T-cell (primary cell): ENCODE measurements at places on chromosomes 13 and 19.

DNA sequence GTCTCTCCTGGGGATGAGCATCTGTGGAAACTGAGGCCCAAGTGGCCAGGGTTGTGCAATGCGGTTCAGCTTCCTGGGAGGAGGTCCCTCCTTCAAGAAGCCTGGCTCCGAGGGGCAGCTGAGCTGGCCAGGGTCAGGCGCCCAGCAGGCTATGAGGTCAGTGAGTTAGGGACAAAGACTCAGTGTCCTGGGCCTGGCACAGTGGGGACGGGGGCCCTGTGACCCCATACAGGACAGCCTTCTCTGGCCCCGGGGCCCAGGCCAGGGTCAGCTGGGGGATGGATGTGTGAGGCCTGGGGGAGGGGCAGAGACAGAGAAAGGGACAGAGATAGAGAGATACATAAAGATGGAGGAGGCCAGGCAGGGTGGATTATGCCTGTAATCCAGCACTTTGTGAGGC lies 3.0 kb upstream of the IL12RB1 start:
- no peak for DNase-seq

- DNase-seq = no peak
These were observed 483.2 kb downstream of the DIAPH3 start for GRCh38 chr13:59680429-59681024.

- no peak for DNase-seq
These were observed 451.3 kb downstream of the OXGR1 start for GRCh38 chr13:96542986-96543385.

DNA sequence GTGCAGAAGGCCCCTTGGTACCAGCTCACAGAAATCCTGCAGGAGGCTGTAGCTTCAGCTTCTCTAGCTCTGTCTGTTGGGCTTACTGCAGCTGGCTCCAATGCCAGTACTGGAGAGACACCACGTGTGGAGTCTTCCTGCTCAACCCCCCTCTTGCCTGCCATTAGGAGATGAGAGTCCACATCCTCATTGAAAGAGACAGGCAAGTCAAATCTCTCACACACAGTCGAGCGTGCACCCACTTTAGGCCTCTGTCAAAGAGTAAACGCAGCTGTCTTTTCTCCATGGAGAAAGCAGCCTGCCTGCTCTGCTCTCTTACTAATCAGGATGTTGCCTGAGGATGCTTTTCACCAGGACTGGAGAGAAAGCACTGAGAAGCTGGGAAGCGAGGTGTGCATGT lies 523.0 kb upstream of the NBEA start:
- DNase-seq = no peak

DNA sequence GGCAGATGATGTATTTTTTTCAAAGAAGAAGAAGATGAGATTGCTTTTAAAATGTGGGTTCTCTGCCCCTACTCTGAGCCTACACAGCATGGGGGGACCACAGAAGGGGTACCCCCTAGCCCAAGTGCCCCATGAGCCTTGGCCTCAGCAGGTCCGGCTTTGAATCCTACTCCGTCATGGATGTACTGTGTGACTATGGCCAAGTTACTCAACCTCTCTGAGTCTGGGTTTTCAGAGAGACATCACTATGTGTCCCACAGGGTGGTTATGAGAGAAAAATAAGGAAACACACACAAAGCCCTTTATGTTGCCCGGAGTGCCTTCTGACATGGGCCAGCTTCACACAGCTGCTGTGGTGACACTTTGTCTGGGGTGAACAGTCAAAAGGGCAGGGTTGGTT lies 92.0 kb downstream of the KCTD15 start:
- no peak for DNase-seq

DNA sequence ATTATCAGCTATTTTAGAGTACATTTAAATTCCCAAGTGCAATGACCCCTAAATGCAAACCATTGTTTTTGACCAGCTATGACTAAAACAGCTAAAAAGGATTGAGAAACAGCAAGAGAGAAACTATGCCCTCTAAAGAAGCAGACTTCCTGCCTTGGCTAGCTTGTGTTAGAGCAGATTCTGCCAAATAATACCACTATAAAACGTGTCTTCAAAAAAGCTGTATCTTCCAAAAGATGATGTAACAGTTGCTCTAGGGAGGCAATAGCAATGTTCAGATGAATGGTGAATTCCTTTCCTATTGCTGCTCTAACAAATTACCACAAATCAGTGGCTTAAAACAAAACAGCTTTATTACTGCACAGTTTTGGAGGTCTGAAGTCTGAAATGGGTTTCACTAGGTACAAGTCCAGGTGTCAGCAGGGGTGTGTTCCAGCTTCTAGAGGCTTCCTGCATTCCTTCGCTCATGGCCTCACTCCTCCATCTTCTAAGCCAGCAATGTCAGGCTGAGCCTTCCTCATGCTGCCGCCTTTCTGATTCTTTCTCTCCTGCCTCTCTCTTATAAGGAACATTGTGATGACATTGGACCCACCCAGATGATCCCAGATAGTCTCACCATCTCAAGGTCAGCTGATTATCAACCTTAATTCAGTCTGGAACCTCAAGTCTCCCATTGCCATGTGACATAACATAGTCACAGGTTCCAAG lies 84.5 kb downstream of the LRRC63 start:
- no peak for DNase-seq

DNA sequence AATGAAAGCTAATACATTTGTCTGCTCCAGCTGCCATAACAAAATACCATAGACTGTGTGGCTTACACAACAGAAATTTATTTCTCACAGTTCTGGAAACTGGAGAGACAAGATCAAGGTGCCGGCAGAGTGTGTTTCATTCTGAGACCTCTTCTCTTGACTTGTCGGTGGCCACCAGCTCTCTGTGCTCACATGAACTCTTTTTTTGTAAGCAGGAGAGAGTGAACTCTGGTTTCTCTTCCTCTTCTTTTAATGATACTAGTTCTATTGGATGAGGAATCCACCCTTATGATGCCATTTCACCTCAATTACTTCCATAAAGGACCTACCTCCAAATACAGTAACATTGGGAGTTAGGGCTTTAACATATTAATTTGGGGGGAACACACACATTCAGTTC lies 11.7 kb downstream of the KCTD12 start:
- DNase-seq = no peak

- DNase-seq = no peak
These were observed 80.3 kb upstream of the ARHGEF7 start for GRCh38 chr13:111034811-111035210.

DNA sequence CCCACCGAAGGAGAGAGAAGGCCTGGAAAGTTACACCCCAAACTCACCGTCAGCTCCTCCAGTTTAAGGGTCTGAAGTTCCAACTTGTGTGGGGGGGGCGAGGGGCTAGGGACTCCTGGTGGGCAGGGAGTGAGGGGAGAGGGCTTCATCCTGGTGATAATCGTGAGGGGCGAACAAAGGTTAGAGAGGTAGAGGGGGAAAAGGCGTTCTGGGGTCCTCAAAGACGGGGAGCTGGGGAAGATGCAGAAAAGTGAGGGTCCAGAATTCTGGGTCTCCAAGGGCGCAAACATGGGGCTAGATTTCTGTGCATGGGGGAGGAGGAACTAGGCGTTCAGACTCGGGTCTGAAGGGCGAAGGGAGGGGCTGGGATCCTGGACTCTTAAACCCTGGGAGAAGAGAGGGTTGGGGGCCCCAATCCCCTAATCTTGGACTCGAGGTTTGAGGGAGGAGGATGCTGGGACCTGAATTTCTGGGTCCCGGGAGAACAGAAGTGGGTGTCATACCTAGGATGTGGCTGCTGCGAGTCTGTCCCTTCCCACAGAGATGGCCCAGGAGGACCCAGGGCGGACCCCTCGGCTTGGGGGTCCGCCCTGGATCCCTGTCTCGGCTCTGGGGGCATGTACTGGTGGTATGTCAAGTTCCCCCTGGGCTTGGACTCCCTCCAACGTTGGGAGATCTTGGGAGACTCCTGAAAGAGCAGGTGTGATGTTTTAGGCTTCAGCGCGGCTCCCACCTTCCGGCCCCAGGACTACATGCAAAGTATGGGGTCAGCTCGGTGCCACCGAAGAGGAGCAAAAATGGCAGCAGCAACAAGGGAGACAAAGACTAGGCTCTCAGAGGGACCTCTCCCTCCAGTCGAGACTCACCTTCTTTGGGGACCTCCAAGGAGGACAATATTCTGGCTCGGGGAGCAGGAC lies 4.5 kb downstream of the MAMSTR start:
- no peak for DNase-seq

DNA sequence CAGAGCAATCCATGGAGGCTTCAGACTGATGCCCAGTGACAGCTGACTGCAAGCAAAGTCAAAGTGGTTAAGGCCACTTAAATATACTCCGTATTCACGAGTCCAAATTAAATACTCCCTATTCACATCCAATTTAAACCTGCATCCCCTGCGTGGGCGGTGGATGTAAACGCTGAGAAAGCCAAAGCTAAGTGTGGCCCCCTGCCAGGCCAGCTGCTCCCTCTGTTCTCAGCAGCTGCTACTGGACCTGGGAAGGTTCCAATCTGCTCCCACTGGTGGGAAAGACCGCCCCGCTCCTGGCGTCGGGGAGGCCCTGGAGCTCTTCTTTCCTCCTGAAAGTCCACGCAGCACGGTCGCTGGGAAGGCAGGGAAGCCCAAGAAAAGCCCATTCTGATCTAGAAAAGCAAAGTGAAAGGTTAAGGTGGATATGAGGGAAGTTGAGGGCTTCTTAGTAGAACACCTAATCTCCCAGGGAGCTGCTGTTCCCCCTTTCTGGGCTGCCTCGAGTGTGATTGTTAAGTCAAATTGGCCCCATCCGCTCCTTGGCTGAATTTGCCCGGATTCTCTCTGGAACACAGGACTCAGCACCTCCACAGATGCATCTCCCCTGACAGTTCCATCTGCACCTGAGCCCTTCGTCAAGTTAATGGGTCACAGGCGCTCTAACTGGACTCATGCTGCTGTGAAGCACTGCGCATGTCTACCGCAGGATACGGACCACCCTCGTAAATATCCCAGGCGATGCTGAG lies 205.5 kb downstream of the USP12 start:
- no peak for DNase-seq

DNA sequence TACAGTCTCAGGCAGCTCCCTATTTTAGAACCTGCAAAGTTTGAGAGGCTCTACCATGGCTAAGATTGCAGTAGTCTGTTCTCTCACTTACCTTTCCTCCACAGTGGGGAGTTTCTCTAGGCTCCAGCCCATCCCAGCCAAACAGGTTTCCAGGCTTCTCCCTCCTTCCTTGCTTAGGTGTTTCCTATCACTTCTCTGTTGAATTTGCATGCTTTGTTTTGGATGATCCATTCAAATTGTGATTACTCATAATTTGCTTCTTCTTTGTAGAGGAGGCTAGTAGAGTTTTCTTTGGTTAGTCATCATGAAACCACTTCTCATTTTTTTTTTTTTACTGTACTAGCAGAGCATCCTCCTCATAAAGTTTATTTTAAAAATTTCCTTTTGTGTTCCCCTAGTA lies 1242.2 kb upstream of the MIR17HG start:
- no peak for DNase-seq

DNA sequence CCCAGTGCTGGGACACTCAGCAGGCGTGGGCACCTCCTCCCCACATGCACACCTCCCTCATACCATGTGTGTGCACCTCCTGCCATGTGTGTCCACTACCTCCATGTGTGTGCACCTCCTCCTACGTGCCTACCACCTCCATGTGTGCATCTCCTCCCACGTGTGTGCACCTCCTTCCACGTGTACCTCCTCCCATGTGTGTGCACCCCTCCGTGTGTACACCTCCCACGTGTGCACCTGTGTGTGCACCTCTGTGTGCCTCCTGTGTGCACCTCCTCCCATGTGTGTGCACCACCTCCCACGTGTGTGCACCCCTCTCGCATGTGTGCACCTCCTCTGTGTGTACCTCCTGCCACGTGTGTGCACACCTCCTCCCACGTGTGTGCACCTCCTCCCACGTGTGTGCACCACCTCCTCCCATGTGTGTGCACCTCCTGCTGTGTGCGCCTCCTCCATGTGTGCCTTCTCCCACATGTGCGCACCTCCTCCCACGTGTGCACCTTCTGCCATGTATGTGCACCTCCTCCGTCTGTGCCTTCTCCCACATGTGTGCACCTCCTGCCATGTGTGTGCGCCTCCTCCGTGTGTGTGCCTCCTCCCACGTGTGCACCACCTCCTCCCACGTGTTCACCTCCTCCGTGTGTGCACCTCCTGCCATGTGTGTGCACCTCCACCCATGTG lies 6.1 kb upstream of the C13orf46 start:
- no peak for DNase-seq

- no peak for DNase-seq
These were observed 149.7 kb downstream of the KATNAL1 start for GRCh38 chr13:30157616-30157993.

- no peak for DNase-seq
These were observed 25.3 kb downstream of the CAPN12 start for GRCh38 chr19:38718747-38719543.

DNA sequence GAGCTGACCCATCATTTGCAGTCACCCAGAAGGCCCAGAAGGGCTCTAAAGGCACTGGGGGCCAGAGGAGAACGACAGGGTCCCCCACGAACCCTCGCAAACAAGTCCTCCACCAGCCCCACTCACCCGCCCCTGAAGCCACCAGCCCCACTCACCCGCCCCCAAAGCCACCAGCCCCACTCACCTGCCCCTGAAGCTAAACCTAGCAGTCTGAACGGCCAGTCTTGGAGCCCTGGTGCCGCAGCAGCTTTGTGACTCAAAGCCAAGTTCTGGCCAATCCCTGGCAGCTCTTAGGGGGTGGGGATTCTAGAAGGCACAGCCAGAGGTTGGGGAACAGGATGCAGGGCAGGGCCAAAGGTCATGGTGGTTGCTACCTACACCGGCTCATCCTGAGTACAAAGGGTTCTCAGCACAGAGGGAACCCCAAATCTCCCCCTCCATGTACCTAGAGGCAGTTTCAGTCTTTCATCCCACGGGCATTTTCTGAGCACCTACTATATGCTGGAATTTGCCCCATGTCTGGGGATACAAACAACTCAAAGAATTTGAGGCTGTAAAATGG lies at the start of gene IQCN:
TSS of gene IQCN (minus strand) at position 234 of the 562 bp plus-strand sequence. CDS start 4,974 bp downstream, outside the sequence.
- DNase-seq = peak; percentile 46

- no peak for DNase-seq
These were observed 198.4 kb downstream of the DLEU7 start for GRCh38 chr13:50645092-50645491.

- DNase-seq = peak; percentile 76
These were observed 14.4 kb downstream of the CAPN12 start for GRCh38 chr19:38729653-38730469.

GRCh38 chr19:57566396-57567265 lies 7.0 kb upstream of the ZNF550 start:
- no peak for DNase-seq

- no peak for DNase-seq
These were observed 226.4 kb downstream of the SUCLA2 start for GRCh38 chr13:47774671-47774994.

GRCh38 chr13:113458253-113459065 lies 5.2 kb upstream of the ADPRHL1 start:
- no peak for DNase-seq

- DNase-seq = no peak
These were observed 7.4 kb downstream of the SYT3 start for GRCh38 chr19:50632151-50632835.
